ENCODE measurements at places on chromosomes 1 and 21. TPM values are rescaled to one million over a fixed set of nuclear protein-coding genes. Genes with fewer than 3 reads are reported as not detected.
A peak's percentile ranks its signal among the peaks of the same experiment; 100 is the strongest.

DNA sequence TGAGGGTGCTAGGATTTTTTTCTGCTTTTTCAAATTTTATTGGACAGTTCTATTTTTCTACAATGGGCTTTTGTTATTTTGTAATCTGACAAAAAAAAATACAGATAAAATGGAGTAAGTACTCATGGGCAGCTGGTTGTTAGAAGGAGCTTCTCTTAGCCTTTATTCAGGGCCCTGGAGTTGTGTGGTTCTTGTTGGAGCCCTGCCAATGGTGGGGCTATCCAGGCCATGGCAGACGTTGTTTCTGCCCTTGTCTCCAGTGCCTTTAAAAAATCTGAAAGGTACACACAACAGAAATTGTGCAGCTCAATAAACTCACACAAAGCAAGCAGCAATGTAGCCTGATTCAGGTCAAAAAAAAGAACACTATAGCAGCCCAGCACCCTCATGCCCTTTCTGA lies 153.5 kb upstream of the GALNT2 start:
- H3K4me1 ChIP-seq: no peaks in the 10 kb centered on the region
- DNase-seq: no peak
- H3K27ac ChIP-seq: no peak overlapping the region
- no peak overlapping the region for H3K4me3 ChIP-seq
- H3K36me3 ChIP-seq: no peaks in the 10 kb centered on the region

GRCh38 chr1:23407016-23407630 lies 17.4 kb downstream of the TCEA3 start:
- H3K4me3 ChIP-seq: no peak overlapping the region
- no peaks in the 10 kb centered on the region for H3K27me3 ChIP-seq
- no peaks in the 10 kb centered on the region for H3K36me3 ChIP-seq
- DNase-seq: no peak

- H3K27me3 ChIP-seq: peaks cover 8% of the 10 kb centered on the region
- peaks cover 13% of the 10 kb centered on the region for H3K36me3 ChIP-seq
- H3K27ac ChIP-seq: peak overlapping the region; percentile 7
- no peak overlapping the region for H3K4me3 ChIP-seq
Measured at GRCh38 chr1:208030288-208031091, 119.6 kb upstream of the CD34 start.

DNA sequence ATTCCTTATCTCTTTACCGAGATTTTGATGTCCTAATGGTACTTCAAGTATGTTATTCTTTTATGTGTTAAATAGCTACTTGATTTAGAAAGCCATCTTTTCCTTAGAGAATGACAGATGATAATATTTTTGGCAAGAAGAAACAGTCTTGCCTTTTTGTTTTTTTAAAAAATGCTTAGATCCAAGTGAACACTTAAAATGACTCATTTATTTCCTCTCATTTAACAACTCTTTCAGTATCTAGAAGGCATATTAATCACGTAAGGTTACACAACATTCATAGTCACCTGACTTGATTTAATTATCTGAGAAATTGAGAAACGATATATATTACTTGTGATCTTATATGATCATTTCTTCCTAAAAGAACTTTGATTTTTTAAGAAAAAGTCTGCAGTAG lies 52.4 kb downstream of the SUCO start:
- peaks cover 30% of the 10 kb centered on the region for H3K36me3 ChIP-seq
- H3K27me3 ChIP-seq: no peaks in the 10 kb centered on the region
- no peak overlapping the region for H3K4me3 ChIP-seq

DNA sequence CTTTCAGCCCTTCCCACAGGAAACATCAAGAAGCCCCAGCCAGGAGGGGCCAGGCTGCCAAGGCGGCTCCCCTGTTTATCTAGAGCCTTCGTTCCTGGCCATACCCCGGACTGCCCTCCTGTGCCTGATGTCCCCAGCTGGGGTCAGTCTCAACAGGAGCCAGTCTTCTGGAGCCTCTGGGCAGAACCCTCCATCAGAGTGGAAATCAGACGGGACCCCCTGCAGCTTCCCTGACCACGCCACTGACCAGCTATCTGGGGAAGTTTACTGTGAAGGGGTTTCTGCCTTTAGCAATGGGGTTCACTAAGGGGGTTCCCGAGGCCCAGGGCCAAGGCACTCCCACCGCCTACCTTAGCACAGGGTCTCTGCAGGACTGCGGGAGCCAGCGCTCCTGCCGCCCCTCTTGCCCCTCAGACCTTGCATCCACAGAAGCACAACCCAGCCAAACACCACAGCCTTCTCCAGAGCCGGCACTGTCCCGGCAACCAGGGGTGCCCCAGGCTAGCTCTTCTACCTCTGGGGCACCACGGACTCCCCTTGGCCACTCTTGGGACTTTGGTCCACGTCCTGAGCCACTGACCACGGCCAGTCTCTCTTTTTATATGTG lies 3.5 kb upstream of the MTFR1L start:
- DNase-seq: no peak
- H3K36me3 ChIP-seq: peaks cover 7% of the 10 kb centered on the region
- no peak overlapping the region for H3K4me3 ChIP-seq
- peaks cover 25% of the 10 kb centered on the region for H3K4me1 ChIP-seq

DNA sequence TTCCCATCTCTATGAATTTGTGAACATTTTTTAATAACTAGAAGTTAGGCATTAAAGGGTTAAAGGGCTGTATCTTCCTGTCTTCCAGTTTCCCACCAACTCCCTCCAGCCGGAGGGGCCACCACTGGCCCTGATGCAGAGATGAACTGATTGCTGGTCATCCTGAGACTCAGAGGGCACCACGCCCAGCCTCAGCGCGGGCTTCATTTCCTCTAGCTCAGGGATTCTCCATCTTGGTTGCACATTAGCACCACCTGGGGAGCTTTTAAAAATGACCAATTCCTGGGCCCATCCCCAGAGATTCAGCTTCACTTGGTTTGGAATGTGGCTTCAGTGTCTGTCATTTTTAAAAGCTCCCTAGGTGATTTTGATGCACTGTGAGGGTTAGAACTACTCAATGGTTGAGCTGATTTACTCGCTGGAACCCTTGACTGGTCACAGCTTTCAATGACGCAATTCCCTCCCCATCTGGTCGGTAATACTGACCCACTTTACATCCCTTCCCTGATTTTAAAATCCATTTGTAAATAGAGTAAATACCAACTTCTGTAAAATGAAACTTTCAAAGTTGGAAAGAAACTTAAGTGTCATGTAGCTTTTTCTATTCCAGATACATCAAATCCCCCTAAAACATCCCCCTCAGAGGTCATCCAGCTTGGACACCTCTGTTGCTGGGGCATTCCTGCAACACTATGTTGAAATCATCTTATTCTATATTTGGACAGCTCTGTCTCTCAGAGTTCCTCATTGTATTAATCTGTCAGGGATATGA lies 5.1 kb downstream of the NAV1 start:
- no peaks in the 10 kb centered on the region for H3K36me3 ChIP-seq
- H3K27ac ChIP-seq: peak overlapping the region; percentile 57
- DNase-seq: no peak
- H3K4me3 ChIP-seq: no peak overlapping the region
- no peaks in the 10 kb centered on the region for H3K27me3 ChIP-seq

The SPATA1 gene
- 1.2 TPM for total RNA-seq

DNA sequence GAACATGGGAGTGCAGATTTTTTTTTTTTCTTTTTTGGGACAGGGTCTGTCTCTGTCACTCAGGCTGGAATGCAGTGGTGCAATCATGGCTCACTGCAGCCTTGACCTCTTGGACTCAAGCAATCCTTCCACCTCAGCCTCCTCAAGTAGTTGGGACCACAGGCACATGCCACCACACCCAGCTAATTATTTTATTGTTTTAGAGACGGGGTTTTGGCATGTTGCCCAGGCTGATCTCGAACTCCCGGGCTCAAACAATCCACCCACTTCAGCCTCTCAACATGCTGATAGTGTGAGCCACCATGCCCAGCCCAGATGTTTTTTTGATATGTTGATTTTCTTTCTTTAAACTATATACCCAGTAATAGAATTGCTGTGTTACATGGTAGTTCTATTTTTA lies 57.7 kb downstream of the RGSL1 start:
- H3K4me1 ChIP-seq: no peaks in the 10 kb centered on the region
- H3K36me3 ChIP-seq: peaks cover 2% of the 10 kb centered on the region
- peaks cover 3% of the 10 kb centered on the region for H3K27me3 ChIP-seq
- DNase-seq: no peak
- no peak overlapping the region for H3K27ac ChIP-seq
- H3K4me3 ChIP-seq: no peak overlapping the region

The C1orf87 gene
- total RNA-seq: not detected

DNA sequence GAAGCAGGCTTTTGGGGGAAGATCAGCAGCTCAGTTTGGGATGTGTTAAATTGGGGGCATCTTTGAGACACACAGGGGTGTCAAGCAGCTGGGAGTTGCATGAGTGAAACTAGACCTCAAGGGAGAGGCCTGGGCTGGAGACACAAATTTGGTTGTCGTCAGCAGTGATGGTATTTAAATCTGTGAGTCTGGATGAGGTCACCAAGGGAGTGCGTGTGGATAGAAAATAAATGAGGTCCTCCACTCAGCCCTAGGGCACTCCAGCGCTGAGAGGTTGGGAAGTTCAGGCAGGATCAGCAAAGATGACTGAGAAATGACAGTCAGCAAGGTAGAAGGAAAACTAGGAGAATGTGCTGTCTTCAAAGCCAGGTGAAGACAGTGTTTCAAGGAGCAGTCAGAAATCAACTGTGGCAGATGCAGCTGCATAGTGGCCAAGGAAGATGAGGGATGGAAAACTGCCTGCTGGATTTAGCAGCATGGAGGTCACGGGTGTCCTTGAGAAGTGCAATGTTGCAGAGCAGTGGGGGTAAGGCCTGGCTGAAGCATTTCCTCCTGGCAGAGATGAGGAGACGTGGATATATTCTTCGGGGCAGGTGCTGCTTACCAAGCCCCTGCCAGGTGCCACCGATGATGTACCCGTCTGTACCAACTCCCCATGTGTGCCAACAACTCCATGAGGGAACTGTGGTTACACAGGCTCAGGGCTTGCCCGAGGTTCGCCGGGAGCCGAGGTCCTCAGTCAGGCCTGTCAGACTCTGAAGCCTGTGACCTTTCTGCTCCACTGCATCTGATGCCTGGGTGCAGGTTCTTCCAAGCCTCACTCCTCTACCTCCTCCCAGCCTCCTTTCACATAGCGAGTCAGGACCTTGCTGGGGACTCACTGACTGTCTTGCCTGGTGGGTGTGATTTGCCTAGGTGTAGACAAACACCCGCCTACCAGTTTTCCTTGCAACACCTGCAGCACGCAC lies 11.3 kb downstream of the MAP7D1 start:
- peaks cover 15% of the 10 kb centered on the region for H3K36me3 ChIP-seq
- H3K27me3 ChIP-seq: no peaks in the 10 kb centered on the region
- H3K27ac ChIP-seq: peak overlapping the region; percentile 32
- H3K4me3 ChIP-seq: no peak overlapping the region
- no peak for DNase-seq

GRCh38 chr1:113683384-113684152 lies 75.7 kb downstream of the PHTF1 start:
- H3K36me3 ChIP-seq: peaks cover 6% of the 10 kb centered on the region
- peaks cover 25% of the 10 kb centered on the region for H3K4me1 ChIP-seq
- no peaks in the 10 kb centered on the region for H3K27me3 ChIP-seq
- peak overlapping the region; percentile 82 for H3K27ac ChIP-seq

The ELK4 gene
- 36.8 TPM for total RNA-seq

GRCh38 chr21:44475266-44475845 lies 20.0 kb downstream of the LRRC3 start:
- no peak overlapping the region for H3K27ac ChIP-seq
- H3K4me1 ChIP-seq: no peaks in the 10 kb centered on the region
- no peak overlapping the region for H3K4me3 ChIP-seq
- no peaks in the 10 kb centered on the region for H3K36me3 ChIP-seq
- peaks cover 1% of the 10 kb centered on the region for H3K27me3 ChIP-seq

DNA sequence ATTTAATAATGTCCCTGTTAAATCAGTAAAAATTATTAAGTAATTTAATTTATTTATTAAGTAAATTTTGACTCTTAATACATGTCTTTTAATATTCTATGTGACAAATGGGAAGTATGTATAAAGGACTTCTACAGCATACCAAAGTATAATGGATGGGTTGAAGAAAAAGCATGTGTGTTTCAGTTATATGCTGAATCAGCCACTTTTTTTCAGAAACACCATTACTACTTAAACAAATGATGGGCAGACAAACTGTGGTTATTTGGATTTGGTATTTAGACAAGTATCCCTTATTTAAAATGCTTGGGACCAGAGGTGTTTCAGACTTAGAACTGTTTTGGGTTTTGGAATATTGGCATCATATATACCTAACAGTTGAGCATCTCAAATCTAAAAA lies 176.3 kb upstream of the DMRTA2 start:
- H3K27me3 ChIP-seq: no peaks in the 10 kb centered on the region
- H3K4me1 ChIP-seq: peaks cover 17% of the 10 kb centered on the region
- H3K4me3 ChIP-seq: no peak overlapping the region
- H3K27ac ChIP-seq: no peak overlapping the region
- no peak for DNase-seq
